HuH-7.5 (cell line): ENCODE measurements at places on chromosomes 7 and 10.

- no peak for DNase-seq
These were observed 5.7 kb downstream of the HIP1 start for GRCh38 chr7:75732764-75733630.

- DNase-seq, result no peak
These were observed 28.1 kb downstream of the PTPRZ1 start for GRCh38 chr7:121901026-121901425.

GRCh38 chr10:29007748-29008610, 280.9 kb upstream of the LYZL1 start:
- DNase-seq, result no peak

- DNase-seq, result no peak
These were observed 650.8 kb downstream of the LRMDA start for GRCh38 chr10:76082232-76082631.

DNA sequence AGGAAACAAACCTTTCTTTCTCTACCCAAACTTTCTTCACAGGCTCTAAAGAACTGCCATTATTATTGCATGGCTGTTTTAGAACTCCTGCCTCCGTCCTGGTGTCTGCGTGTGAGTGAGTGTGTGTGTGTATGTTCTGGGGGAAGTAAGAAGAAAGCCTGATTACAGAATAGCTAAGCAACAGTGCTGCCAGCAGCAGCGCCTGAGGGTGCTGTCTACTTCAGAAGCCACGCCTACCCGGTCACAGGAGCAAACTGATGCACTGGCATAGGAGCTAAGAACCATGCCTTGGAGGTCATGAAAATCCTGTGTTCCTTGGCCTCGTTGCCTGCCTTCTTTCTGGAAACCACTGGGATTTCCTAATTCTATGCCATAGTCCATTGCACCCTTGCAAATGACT, 25.2 kb downstream of the LIPK start:
- no peak for DNase-seq

DNA sequence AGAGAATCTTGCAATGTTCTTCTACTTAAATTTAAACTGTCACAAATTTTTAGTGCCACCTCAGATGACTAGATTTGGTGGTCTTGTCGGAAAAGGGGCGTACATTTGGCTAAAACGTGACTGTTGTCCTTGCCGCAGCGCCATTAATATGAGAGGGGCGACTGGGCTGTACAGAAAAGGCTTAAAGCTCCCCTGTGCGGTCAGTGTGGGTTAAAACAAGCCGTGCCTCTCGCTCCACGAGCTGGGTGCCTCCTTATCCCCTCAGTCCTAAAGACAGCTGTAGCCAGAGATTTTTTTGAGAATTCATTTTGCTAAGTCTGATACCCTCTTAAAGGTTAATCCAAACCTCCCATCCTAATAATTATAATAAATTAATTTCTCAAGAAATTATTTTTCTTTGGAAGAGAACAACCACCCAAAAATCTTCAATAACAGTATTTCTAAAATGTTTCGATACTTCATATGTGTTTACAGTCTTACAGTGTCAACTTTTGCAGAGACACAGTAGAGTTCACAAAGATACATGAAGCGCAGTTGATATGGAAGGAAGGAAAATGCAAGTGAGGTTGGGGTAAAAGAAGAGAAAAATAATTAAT, 68.6 kb downstream of the C7orf25 start:
- no peak for DNase-seq

GRCh38 chr7:15407910-15408309, 153.9 kb downstream of the AGMO start:
- no peak for DNase-seq

- DNase-seq, result no peak
These were observed 3.0 kb downstream of the GUSB start for GRCh38 chr7:65978891-65979582.

- DNase-seq, result no peak
These were observed 209.4 kb downstream of the ADARB2 start for GRCh38 chr10:1527951-1528350.

GRCh38 chr10:17056781-17057428, 72.7 kb downstream of the CUBN start:
- no peak for DNase-seq
